ENCODE measurements at places on chromosomes 16 and 17. TPM values are rescaled to one million over a fixed set of nuclear protein-coding genes. Genes with fewer than 3 reads are reported as not detected.
A peak's percentile ranks its signal among the peaks of the same experiment; 100 is the strongest.

GRCh38 chr17:40824015-40824832 lies 1.8 kb upstream of the KRT10 start:
- DNase-seq, result no peak

GRCh38 chr16:27712251-27712711 lies 162.3 kb downstream of the KATNIP start:
- DNase-seq, result no peak

The ACSM3 gene
- 5.9 TPM for total RNA-seq

The EVPL gene
- 24.8 TPM for total RNA-seq

The PHLPP2 gene
- total RNA-seq, result 11.0 TPM

The DRC3 gene
- total RNA-seq, result 0.06 TPM

- no peak for DNase-seq
Observed at GRCh38 chr17:34542700-34543336, 36.6 kb upstream of the TMEM132E start.

DNA sequence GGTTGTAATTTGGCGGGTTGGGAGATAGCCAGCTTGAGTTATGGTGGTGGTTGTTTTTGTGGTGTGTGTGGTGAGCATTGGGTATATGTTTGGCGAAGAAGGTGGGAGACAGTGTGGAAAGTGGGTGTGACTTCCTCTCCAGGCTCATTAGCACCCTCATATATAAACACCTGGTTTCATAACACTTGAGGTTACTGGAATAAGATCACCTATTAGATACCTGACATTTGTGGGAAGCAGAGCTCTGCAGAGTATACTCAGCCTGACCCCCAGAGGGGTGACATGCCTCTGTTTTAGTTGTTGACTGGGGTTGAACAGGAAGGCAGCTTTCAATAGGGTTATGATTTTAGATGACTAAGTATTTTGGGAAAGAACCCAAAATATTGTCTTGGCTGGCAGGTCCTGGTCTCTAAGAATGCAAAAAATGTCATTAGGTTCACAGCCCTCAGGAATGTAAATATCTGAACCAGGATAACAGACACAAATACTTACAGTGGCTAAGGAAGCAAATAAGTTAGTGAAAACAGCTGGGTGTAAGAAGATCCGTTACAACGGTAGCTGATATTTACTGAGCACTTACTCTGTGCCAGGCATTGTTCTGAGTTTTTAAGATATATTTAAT lies 18.3 kb upstream of the EFCAB13 start:
- peak; percentile 78 for DNase-seq

Measured in epithelial cell of proximal tubule (primary cell).